ENCODE measurements at places on chromosomes 13 and 19. TPM values are rescaled to one million over a fixed set of nuclear protein-coding genes. Genes with fewer than 3 reads are reported as not detected.

The GPR183 gene
- 1.2 TPM for total RNA-seq

The ZNF577 gene
- 3.0 TPM for total RNA-seq

The RFPL4A gene
- 3.4 TPM for total RNA-seq

The ZNF256 gene
- total RNA-seq = 5.2 TPM

The ISOC2 gene
- 75.9 TPM for total RNA-seq

The ABHD17A gene
- 93.4 TPM for total RNA-seq

The ADM5 gene
- 0.26 TPM for total RNA-seq
